T-helper 2 cell (primary cell): ENCODE measurements at places on chromosomes 6 and 20.

DNA sequence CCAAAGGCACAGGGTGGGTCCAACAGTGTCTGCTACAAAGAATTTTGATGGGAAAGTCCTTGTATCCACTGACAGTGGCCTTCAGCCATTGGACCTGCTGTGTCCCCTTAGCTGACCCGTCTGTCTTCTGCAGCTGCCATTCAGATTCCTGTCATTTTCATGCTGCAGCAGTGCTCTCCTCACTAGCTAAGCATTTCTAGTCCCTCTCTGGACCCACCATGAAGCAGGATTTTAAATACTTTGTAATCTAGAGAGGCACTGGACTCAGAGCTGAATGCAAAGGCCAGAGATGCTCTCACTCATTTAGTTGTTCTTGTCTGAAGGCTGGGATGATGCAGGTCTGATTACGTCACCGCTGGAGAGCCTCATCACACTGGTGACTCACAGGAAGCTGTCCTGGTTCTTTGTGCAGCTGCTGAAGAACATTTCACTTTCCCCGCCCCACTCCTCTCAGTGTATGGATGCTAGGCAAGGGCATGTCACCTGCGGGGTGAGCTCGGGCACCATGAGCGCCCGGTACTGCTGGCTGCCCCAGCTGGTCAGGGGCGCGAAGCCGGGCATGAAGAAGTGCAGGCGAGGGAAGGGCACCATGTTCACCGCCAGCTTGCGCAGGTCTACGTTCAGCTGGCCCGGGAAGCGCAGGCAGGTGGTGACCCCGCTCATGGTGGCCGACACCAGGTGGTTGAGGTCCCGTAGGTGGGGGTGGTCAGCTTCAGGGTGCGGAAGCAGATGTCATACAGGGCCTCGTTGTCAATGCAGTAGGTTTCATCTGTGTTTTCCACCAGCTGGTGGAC lies 19.4 kb upstream of the TUBB2A start:
- DNase-seq, result no peak

DNA sequence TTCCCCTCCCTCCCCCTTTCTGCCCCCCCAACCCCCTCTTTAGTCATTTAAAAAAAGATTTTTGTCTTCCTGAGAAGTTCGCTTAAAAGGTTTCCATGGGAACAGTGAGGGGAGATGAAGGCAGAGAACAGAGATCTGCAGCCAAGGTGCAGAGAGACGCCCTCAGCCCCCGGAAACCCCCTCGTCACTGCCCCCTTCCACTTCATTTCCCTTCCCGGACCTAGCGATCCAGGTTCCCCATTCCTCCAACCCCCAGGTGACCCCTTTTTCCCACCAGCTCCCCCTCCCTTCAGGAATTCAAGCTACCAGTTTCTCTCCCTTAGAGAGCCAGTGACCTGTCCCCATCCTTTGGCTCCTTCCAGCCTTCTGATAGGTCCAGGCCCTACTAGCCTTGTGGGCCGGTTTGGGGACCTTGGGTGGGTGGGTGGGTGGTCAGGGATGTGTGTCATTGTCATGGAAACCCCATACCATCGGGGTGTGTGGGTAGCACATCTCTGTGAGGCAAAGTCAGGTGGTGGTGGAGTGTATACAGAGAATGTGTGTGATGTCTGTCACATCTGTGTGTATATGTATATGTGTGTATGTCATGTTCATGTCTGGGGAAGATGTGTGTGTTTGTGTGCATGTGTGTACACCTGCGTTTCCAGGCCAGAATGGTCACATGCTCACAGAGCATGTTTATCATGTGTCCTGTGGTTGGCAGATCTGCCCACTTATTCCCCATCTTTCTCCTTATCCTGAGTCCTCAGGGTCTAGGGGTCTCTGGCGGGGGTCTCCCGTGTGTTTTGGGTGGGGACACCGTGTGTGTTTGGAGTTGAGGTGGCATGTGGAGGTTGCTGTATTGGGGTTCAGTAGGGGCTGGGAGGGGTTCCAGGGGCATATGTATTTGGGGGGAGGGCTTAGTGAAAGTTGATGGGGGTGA lies 7.0 kb downstream of the SYNGAP1 start:
- no peak for DNase-seq

- DNase-seq, result no peak
Observed at GRCh38 chr6:149166336-149166735, 151.2 kb upstream of the TAB2 start.

- DNase-seq, result no peak
Observed at GRCh38 chr6:38549795-38550194, 89.9 kb downstream of the BTBD9 start.

DNA sequence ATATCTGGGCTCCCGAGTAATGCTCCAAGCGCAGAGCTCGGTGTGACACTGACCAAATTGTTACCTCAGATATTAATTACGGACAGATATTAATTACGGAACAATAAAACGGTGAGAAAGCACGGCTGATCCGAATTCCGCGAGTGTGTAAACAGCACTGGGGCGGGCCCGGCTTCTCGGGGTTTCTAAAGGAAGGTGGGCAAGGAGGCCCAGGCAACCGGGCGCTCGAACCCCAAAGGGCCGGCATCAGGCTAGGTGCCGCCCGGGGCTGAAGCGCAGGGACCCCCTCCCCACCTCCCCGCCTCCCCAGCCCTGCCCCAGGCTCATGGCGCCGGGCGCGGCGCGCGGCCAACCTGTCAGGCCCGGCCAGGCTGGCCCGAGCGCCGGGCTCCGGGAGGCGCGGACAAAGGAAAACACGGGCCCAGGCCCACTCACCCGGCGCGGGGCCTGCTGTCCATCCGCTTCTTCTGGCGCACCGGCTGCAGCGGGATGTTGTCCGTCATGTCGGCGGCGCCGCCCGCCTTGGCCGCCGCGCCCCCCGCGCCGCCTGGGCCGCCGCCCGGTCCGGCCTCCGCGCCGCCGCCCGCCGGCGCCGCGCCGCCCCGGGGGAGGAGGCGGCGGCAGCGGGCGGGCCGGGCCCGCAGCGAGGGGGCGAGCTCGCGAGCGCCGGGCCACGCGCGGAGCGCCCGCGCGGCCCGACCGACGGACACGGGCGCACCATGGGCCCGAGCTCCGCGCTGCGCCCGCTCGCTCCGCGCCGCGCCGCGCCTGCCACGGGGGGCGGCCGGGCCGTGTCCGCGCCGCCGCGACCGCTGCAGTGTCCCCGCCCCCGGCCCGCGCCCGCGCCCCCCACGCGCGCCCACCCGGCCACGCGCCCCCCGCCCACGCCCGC lies at the start of gene ATP9A:
TSS of gene ATP9A (minus strand) at position 524 of the 892 bp plus-strand sequence. CDS start at position 503, 21 bp downstream.
- no peak for DNase-seq

- DNase-seq, result no peak
Observed at GRCh38 chr6:14573703-14574290, 456.2 kb downstream of the CD83 start.

- no peak for DNase-seq
Observed at GRCh38 chr20:31698803-31699718, 23.6 kb downstream of the BCL2L1 start.
